ENCODE measurements at places on chromosomes 6 and 20.

DNA sequence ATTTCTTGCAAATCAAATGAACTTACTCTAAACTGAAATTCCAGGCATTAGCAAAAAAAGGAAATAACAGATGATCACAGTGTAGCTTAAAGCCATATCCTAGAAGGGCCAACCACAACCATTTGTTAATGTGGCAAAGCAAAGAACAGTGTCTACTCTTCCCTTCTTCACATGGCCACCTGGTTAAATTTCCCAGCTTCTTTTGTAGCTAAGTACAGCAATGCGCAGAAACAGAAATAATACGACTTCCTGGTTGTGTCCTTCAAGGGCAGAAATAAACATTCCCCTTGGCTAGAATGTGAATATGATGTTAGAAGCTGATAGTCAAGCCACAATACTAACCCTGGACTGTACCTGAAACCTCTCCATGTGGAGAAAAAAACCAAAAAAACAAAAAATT, 9.6 kb downstream of the SNX3 start:
- no peak for DNase-seq

GRCh38 chr6:166511316-166511715, 75.2 kb downstream of the RAMACL start:
- no peak for DNase-seq

DNA sequence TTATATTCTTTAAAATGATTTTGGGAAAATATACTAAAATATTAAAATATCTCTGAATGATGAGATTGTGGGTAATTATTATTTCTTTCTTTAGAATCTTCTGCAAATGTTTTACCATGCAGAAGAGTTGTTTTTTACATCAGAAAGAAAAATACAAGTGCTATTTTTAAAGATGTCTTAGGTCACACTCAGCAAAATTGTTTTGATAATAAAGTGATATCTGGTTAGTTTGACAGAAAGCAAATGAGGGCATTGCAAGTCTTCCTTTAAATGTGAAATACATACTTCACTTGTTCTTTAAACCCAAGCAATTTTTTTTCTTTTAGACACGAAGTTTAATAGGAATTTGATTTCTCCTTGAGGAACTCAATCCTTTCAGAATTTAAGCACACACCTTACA, 43.6 kb upstream of the STXBP5 start:
- no peak for DNase-seq

GRCh38 chr6:130434174-130434873, 68.5 kb downstream of the TMEM200A start:
- DNase-seq, result no peak

DNA sequence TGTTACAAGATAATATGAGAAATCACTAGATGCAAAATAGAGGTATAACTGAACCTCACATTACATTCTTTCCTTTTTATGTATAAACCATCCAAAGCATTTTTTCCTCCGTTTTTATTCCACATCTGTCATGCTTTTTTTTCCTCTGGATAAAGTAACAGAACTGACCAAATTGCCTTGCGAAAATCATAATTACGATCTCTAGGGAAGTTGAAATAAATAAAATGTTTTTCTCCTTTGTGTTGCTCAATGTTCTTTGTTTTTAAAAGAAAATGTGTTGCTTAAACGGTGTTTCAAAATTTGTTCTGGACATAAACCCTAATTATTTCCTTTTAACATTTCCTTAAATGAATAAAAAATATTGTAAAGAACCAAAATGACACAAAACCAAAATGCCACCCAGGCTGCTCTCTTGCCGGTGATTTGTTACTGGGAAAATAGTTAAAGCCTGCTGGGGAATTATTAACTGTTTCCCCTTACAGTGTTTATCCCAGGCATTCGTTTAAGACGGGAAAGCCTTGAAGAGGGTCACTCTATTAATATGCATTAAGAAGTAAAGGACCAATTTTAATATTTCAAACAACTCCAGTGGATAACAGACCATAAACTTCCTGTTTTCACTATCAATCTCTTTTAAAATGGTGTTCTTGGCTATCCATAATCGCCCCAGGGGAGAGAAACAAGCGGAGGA, 1.7 kb upstream of the ADGRB3 start:
- DNase-seq, result no peak

DNA sequence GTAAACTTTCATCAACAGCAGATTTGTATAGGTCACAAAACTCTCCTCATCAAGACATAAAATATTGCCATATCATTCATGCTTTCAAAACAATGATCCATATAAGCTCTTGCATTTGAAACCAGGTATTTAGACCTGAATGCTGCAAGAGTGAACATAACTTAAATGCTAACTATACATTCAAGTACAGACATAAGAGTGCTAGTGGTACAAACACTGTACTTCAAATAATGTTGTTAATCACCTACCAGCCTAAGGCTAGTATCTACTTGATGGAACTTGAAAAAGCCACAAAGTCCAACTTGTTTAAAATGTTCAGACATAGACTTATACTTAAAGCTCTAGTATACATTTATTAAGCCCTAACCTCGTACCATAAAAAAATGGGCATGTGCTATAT, 16.0 kb upstream of the GSTA2 start:
- DNase-seq, result no peak

- no peak for DNase-seq
These were observed 84.9 kb upstream of the EEF1E1 start for GRCh38 chr6:8187209-8187608.

All from activated naive CD4-positive, alpha-beta T cell (primary cell).